ENCODE measurements at places on chromosomes 12 and 14.

DNA sequence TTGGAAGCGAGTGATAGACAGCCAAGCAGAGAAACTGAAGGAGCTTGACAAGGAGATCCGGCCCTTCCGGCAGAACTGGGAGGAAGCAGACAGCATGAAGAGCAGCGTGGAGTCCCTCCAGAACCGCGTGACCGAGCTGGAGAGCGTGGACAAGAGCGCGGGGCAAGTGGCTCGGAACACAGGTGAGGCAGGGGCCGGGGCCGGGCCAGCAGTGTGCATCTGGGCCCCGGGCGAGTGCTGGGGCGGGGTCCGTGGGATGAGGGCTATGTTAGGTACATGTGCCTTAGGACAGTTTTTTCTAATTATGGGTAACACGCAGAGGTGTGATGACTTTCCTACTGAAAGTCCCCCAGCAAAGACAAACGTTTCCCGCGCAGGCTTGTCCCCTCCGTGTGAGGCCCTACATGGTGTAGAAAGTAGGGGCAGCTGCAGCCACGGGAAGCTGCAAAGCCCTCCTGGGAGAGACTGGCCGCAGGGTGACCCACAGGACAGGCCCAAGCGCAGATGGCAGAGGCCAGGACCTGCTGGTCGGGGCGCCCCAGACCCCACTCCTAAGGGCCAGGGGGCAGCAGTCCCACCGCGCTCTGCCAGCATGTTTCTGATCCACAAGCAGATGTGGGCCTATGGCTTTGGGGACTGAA is 19.1 kb upstream of the AMN start:
- no peak for DNase-seq

- no peak for DNase-seq
Observed at GRCh38 chr14:62673014-62673755, 372.1 kb downstream of the KCNH5 start.

GRCh38 chr14:20998139-20998538 is 954 bp upstream of the SLC39A2 start:
- no peak for DNase-seq

DNA sequence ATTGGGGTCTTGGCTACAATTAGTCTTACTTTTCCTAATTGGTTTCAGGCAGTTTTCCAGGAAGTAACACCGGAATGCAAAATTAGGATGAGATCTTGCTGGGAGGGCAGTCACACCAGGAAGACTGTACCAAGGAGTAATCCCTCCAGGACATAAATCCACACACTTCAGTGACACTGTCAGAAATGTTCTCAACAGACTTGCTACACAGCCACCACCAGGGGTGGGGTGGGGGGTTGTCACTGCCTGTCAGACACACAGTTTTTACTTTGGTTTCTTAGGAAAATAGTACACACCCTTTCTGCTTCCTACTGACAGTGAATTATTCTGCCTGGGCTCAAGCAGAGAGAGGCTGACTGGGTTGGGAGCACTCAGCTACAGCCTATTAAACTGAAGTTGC is 102.9 kb upstream of the CCDC196 start:
- no peak for DNase-seq

- peak; percentile 20 for DNase-seq
Observed at GRCh38 chr12:81128930-81129554, 51.2 kb downstream of the ACSS3 start.

DNA sequence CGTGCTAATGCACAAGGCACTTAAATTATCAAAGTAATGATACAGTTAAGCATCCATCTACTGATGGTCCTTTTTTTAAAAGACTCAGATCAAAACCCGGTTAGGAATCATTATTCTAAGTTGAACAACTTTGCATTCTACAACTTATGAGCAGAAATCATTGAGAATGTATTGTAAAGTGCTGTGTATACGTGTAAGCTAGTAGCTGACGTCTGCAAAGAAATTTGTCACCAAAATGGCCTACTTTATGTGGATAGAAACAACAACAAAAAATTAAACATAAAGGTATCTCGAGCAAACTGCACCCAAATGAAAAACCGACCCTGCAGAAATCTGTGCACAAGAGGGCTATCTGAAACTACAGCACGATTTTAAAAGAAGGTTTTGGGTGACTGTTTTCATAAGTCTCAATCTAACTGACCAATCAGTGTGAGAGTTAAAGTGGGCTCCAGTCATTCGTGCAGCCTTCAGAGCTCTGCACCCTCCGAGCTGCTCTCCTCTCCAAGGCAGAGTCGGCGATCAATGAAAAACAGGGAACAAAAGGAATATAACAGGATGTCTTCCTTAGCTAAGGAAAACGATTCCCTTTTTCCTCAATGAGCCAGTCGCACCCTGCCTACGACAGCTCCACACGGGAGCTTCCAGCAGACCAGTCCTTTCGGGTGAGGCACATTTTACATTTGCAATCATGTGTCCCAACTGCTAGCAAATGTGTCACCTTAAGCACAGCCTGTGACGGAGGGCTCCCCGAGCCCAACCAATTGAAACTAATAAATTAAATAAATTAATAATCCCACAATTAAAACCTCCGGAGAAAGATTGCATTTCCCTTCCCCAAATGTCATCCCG is 200.7 kb upstream of the FOXN3 start:
- DNase-seq = no peak

- DNase-seq = no peak
Observed at GRCh38 chr12:92400006-92400405, 254.4 kb upstream of the BTG1 start.

- no peak for DNase-seq
Observed at GRCh38 chr12:64792128-64792527, 32.3 kb upstream of the TBC1D30 start.

- no peak for DNase-seq
Observed at GRCh38 chr14:74635847-74636246, 23.8 kb upstream of the LTBP2 start.

DNA sequence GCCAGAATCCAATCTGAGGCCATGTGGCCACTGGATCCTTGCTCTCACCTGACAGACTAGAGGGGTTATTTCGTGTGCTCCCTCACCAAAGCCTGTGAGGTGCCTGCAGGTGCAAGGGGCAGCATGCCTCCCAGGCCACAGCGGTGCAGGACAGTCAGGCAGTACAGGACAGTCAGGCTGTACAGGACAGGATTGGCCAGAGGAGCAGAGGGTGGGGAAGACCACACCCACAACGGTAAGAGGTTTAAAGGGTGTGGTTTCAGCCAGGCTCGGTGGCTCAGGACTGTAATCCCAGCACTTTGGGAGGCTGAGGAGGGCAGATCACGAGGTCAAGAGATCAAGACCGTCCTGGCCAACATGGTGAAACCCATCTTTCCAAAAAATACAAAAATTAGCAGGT is 3.1 kb upstream of the BRF1 start:
- no peak for DNase-seq

DNA sequence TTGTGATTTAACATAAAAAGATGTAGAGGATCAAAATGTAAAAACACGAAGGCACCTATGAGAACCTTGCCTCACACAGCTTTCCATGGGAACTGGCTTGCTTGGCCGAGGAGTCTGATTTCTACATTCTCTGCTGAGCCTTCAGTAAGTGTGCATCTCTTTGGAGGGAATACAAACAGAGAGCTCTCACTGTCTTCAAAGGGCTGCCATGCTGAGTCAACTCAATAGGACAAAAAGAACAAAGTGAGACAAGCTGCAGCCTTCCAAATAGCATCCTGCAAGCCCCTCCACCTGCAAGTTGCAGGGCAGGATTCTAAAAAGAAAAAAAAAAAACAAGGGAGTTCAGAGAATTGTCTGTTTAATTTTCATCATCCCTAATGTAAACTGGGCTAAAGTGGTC is 411.9 kb downstream of the NELL2 start:
- peak; percentile 46 for DNase-seq

- no peak for DNase-seq
Observed at GRCh38 chr14:23118506-23119362, at the start of gene CEBPE. Gene CEBPE (minus strand): TSS chr14:23119255. CDS start chr14:23119091, 164 bp downstream.

DNA sequence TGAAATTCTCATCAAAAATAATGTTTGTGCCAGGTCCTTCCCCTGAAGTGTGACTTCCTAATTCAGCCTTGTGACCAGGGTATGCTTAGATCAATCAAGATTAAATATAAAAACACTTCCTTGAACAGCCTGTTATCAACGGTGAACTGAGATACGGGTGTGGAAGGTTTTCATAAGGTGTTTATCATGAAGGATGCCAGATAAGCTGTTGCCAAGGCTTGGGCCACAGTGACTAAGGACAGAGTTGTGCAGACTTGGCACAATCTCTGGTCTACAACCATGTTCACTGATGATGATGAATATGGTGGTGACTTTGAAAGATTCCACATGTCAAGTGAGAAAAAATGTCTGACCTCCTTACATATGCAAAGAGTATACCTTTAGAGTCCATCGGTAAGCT is 51.3 kb upstream of the LIN7A start:
- DNase-seq = no peak

GRCh38 chr12:119068129-119068856 is 87.0 kb downstream of the SRRM4 start:
- no peak for DNase-seq

DNA sequence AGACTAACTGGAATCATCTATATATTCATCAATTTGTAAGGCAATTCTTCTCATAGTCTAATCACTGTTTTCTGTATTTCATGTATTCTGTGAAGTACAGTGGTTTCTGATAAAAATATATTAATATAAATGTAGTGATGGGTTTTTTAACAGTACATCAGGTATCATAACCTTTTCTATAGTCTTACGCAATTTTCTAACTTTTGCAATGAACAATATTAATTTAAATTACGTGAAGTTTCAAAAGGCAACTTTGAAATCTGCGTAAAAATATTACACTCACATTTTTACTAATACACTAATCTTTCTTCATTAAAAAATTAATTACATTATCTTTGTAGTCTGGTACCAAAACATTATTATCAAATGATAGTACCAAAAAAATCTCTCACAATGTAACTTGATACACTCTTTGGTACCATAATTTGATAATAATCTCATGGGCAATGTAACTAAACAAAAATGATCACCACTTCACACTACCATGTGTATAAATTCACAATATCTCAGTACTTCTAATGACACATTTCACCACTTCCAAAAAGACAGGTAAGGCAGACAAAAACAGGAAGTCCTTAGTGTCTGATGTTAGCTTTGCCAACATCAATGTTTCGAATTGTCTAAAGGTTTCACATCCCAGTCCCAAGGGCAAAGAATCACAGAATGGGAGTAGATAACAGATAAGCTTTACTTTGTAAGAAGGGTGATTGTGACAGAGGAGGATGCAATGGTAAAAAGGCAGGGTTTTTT is 8.7 kb downstream of the DNAI7 start:
- DNase-seq = no peak

GRCh38 chr12:68482014-68482413 is 128.7 kb upstream of the RAP1B start:
- no peak for DNase-seq

- no peak for DNase-seq
Observed at GRCh38 chr12:122127839-122128238, 46.2 kb downstream of the IL31 start.

GRCh38 chr12:100699209-100699608 is 95.4 kb upstream of the ANO4 start:
- no peak for DNase-seq

GRCh38 chr12:2618291-2618995 is 176.3 kb upstream of the FKBP4 start:
- DNase-seq = no peak

DNA sequence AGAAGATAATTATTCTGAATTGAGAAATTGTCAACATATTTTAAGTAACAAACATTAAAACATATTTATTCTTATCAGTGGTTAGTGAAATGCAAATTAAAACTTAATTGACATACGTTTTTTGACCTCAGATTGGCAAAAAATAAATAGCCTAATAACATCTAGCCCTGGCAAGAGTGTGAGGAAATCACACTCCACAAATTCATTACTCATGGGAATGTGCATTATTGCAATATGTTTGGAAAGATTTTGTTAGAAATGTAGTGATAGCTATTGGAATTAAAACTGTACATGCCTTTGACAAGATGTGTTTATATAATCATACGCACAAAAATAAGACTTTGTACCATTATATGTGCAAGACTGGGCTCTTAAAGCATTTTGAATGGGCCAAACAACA is 168.6 kb downstream of the KITLG start:
- no peak for DNase-seq

GRCh38 chr12:5439371-5439771 is 7.5 kb downstream of the NTF3 start:
- DNase-seq = no peak

DNA sequence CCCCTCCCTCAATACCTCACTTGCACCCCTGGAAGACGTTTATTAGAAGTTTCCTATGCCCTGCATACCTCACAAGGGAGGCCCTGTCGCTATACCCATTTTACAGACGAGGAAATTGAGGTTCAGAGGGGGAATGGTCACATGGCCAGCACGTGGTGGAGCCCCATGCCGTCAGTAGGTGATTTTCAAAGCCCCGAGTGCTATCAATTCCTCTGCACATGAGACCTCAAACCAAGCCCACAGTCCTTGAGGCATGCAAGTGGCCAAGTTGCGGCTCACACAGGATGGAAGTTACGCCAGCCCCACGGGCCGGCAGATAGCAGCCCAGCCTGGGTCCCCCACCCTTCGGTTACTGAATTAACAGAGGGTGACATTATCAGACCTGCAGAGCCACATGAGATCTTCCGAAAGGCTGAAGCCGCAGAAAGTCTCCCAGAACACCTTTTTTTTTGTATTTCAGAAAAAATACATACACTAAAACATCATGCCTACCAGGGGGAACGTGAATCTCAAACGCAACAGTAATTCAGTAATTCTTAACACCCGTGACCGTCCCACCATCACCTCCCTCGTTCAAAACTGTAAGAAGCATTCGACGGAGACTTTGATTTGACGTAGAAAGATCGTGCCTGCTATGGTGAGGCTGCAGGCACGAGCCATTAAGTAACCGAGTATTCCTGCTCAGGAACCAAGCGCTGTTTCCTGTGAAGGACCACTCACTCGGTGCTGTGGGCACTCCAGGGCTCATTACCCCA is 129.0 kb downstream of the RFLNA start:
- DNase-seq = no peak

DNA sequence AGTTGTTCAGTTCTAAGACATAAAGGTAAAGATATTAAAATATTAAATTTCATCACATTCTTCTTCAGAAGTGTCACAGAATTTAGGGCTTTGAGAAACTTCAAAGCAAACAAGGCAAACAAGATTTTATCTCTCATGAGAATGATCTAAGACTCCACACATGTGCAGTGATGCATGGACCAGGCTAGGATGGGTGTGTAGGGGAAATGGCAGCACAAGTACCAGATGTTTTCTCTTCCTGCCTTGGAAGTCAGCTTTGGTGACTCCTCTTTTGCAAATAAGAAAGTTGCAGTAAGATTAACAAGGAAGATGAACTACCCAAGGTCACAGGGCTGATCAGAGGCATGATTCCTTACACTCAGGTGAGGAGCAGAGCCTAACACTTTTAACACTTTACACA is 163.8 kb upstream of the LMNTD1 start:
- DNase-seq = no peak
